Panc1 (cell line): ENCODE measurements at places on chromosomes 1 and 21. TPM values are rescaled to one million over a fixed set of nuclear protein-coding genes. Genes with fewer than 3 reads are reported as not detected.

The VTCN1 gene
- total RNA-seq: not detected

The TMPRSS15 gene
- total RNA-seq: not detected

The KCND3 gene
- total RNA-seq: not detected

The SAMD13 gene
- 2.2 TPM for total RNA-seq

The C1orf116 gene
- total RNA-seq: 0.08 TPM

The B4GALT2 gene
- total RNA-seq: 90.1 TPM
